ENCODE measurements at places on chromosomes 1 and 21.

- DNase-seq: no peak
These were observed 17.7 kb downstream of the AGRN start for GRCh38 chr1:1037366-1038327.

DNA sequence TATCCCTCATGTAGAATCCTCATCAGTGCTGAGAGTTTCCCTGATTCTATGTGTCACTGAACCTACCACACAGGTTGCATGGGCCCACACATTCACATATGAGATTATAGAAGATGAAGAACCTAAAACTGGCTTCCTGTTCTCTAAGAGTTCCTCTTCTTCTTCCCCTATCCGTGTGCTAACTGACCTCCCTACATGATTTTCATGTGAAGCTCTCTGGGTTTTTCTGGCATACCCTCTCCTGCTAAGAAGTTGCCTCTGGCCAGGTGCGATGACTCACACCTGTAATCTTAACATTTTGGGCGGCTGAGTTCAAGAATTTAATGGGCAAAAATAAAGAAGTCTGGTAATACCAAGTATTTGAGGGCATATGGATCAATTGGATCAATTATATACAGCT lies 5.5 kb upstream of the CD244 start:
- peak; percentile 29 for DNase-seq

- no peak for DNase-seq
These were observed 42.9 kb downstream of the CRYAA start for GRCh38 chr21:43211760-43212115.

- peak; percentile 52 for DNase-seq
These were observed 52.6 kb upstream of the RC3H1 start for GRCh38 chr1:174074757-174075156.

GRCh38 chr1:162281426-162281825 lies 95.2 kb downstream of the SPATA46 start:
- DNase-seq: no peak

GRCh38 chr1:62856960-62857359 lies 73.0 kb downstream of the ATG4C start:
- DNase-seq: no peak

All from MCF 10A (cell line).